ENCODE measurements at places on chromosomes 5 and 9.

GRCh38 chr5:100576217-100576751 lies 41.1 kb downstream of the FAM174A start:
- H3K27me3 ChIP-seq, result no peaks in the 10 kb centered on the region
- DNase-seq, result no peak
- no peak overlapping the region for H3K27ac ChIP-seq
- H3K36me3 ChIP-seq, result no peaks in the 10 kb centered on the region

- H3K4me3 ChIP-seq, result peak within 1 kb of the TSS; percentile 26
- H3K27ac ChIP-seq, result no peak within 1 kb of the TSS
- DNase-seq, result peak; percentile 78
- peaks cover 4% of the 10 kb centered on the region for H3K4me1 ChIP-seq
- H3K36me3 ChIP-seq, result no peaks in the 10 kb centered on the region
Measured at GRCh38 chr9:127122176-127123063, at the start of gene ANGPTL2. TSS of gene ANGPTL2 (minus strand) at chr9:127122635. CDS start at chr9:127108731, 13,904 bp downstream.

- H3K27ac ChIP-seq, result no peak overlapping the region
- no peak for DNase-seq
- no peaks in the 10 kb centered on the region for H3K36me3 ChIP-seq
- no peak overlapping the region for H3K4me3 ChIP-seq
- H3K4me1 ChIP-seq, result no peaks in the 10 kb centered on the region
Measured at GRCh38 chr5:98016771-98017170, 756.7 kb upstream of the RGMB start.

DNA sequence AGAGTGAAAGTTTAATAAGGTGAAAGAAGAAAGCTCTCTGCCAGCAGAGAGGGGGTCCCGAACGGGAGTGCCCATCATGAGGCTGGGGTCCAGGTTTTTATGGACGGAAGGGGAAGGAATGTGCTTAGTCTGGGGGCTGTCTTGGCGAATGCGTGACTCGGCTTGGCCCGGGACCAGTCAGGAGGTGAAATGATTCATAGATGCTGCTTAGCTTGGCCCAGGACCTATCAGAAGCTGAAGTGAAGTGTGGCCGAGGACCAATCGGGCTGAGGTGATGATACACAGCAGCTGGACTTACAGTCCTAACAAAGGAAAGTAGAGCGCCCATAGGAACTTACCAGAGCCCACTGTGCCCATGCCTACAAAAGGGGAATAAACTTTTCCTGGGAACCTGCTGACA lies 3.9 kb upstream of the FKTN start:
- no peak for DNase-seq
- H3K4me1 ChIP-seq, result peaks cover 2% of the 10 kb centered on the region
- H3K27me3 ChIP-seq, result no peaks in the 10 kb centered on the region
- no peaks in the 10 kb centered on the region for H3K36me3 ChIP-seq
- no peak overlapping the region for H3K27ac ChIP-seq
- no peak overlapping the region for H3K4me3 ChIP-seq

GRCh38 chr9:72289401-72289800 lies 75.6 kb downstream of the ZFAND5 start:
- H3K27ac ChIP-seq, result no peak overlapping the region
- no peaks in the 10 kb centered on the region for H3K4me1 ChIP-seq
- no peaks in the 10 kb centered on the region for H3K36me3 ChIP-seq
- H3K27me3 ChIP-seq, result no peaks in the 10 kb centered on the region

DNA sequence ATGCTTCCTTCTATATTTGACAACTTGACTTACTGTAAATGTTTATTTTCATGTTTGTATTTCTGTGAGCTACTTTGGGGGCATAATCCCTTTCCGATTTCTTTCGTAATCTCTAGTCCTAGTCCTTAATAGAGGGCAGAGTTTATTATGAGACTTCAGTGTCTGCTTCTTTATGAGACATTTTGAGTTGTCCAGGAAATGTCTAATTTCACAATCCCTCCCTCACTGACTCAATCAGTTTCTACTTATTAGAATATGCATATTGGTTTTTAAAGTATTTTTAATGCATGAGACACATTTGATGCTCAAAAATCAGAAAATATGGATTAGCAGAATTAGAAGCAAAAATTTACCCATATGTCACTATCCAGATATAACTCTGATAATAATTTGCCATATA lies 160.9 kb downstream of the FOCAD start:
- no peaks in the 10 kb centered on the region for H3K27me3 ChIP-seq
- H3K4me3 ChIP-seq, result no peak overlapping the region
- DNase-seq, result no peak
- no peaks in the 10 kb centered on the region for H3K36me3 ChIP-seq

GRCh38 chr9:1995084-1995483 lies 20.1 kb upstream of the SMARCA2 start:
- H3K27ac ChIP-seq, result no peak overlapping the region
- DNase-seq, result no peak
- no peaks in the 10 kb centered on the region for H3K36me3 ChIP-seq
- H3K4me1 ChIP-seq, result peaks cover 4% of the 10 kb centered on the region
- no peak overlapping the region for H3K4me3 ChIP-seq

DNA sequence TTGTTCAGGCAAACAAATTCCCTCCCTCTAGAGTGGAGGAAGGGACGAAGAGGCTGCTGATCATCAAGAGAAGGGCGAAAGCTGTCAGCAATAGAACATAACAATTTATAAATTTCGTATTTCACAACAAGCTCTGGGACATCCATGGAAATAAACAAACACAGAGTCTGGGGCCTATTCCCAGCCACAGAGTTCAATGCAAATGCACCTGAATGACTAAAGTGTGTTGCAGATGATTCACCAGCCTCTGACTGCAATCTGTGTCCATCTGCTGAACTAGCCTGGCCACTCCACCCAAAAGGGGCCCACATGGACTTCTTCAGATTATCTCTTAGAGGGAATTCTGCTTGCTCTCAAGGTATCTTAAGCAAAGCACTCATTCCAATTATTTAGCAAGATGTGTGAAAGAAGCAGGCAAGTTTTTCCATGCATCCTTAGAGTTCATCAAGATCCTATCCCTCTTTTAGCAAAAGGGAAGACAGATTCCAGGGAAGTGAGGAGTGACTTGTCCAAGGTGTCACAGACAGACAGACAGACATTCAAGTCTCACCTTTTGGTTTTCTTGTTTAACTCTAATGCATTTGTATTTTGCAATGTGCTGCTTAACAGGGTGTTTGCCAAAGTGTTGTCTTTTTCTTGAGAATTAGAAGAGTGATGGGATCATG lies 307.8 kb upstream of the PAPPA start:
- H3K4me1 ChIP-seq, result peaks cover 1% of the 10 kb centered on the region
- no peaks in the 10 kb centered on the region for H3K36me3 ChIP-seq
- H3K4me3 ChIP-seq, result no peak overlapping the region
- no peak for DNase-seq
- H3K27ac ChIP-seq, result no peak overlapping the region
- H3K27me3 ChIP-seq, result no peaks in the 10 kb centered on the region

DNA sequence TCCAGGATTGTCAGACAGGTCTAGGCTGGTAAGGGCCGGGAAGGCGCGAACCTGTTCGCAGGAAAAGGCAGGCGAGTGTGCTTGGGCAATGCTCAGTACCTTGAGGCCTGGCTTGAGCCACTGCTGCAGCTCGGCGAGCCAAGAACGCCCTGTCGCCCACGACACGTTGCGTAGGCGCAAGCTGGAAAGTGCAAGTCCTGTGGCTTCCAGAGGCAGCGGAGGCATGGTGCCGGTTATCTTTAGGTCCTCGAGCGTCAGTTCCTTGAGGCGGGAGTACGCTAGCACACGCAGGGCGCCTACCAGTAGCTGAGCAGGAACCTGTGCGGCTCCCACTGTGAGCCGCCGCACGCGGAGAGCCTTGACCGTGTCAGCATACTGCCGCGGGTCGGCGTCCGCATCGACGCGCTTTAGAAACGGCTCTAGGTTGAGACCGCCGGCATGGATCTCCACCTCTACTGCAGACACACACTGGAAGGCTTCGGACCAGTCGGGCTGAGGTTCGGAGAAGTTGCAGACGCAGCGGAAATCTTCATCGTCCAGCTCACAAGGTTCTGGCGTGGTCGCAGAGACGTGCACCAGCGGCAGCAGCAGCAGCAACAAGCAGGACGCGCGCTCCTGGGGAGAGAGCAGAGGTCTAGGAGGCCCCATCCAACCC lies 482 bp downstream of the CD14 start:
- no peak overlapping the region for H3K27ac ChIP-seq
- no peak for DNase-seq
- H3K4me3 ChIP-seq, result peak overlapping the region; percentile 29
- peaks cover 29% of the 10 kb centered on the region for H3K27me3 ChIP-seq

GRCh38 chr9:133058071-133058470 lies 3.7 kb upstream of the CEL start:
- no peaks in the 10 kb centered on the region for H3K27me3 ChIP-seq
- no peak for DNase-seq
- no peak overlapping the region for H3K4me3 ChIP-seq
- peaks cover 31% of the 10 kb centered on the region for H3K36me3 ChIP-seq

GRCh38 chr5:448766-449090 lies 5.8 kb downstream of the EXOC3 start:
- H3K4me3 ChIP-seq, result no peak overlapping the region
- H3K27me3 ChIP-seq, result no peaks in the 10 kb centered on the region
- H3K36me3 ChIP-seq, result peaks cover 34% of the 10 kb centered on the region
- DNase-seq, result no peak
- peaks cover under 1% of the 10 kb centered on the region for H3K4me1 ChIP-seq

- no peak for DNase-seq
- no peaks in the 10 kb centered on the region for H3K36me3 ChIP-seq
- H3K4me1 ChIP-seq, result peaks cover 1% of the 10 kb centered on the region
- H3K4me3 ChIP-seq, result no peak overlapping the region
Measured at GRCh38 chr9:134734270-134734669, 92.7 kb downstream of the COL5A1 start.

- H3K36me3 ChIP-seq, result no peaks in the 10 kb centered on the region
- no peak overlapping the region for H3K4me3 ChIP-seq
- no peak for DNase-seq
- H3K4me1 ChIP-seq, result no peaks in the 10 kb centered on the region
Measured at GRCh38 chr5:93328833-93329232, 252.2 kb downstream of the NR2F1-AS1 start.

DNA sequence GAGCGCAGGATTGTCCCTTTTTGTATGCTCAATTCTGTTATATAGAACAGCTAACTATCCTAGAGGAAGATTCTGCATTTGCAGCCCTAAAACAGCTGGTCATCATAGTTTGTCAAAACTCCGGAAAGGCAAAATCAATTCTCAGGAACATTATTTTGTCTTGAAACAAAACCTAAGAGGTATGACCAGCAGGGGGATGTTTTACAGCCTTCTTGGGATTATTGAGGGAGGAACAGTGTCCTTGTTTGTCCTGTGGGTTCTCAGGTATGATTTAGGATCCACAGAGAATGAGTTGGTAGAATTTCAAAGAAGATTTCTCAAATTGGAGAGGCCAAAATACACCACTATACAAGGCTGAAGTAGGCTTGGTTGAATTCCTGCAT lies 136.4 kb downstream of the ZSWIM6 start:
- no peak overlapping the region for H3K27ac ChIP-seq
- H3K27me3 ChIP-seq, result no peaks in the 10 kb centered on the region
- DNase-seq, result no peak

GRCh38 chr9:133144142-133144903 lies 19.4 kb downstream of the GBGT1 start:
- peak overlapping the region; percentile 24 for H3K4me3 ChIP-seq
- no peak for DNase-seq
- no peak overlapping the region for H3K27ac ChIP-seq
- no peaks in the 10 kb centered on the region for H3K27me3 ChIP-seq
- H3K4me1 ChIP-seq, result peaks cover 4% of the 10 kb centered on the region

- no peak overlapping the region for H3K27ac ChIP-seq
- no peak for DNase-seq
- no peaks in the 10 kb centered on the region for H3K27me3 ChIP-seq
- H3K36me3 ChIP-seq, result no peaks in the 10 kb centered on the region
- no peak overlapping the region for H3K4me3 ChIP-seq
Measured at GRCh38 chr5:93322974-93323860, 257.8 kb downstream of the NR2F1-AS1 start.

DNA sequence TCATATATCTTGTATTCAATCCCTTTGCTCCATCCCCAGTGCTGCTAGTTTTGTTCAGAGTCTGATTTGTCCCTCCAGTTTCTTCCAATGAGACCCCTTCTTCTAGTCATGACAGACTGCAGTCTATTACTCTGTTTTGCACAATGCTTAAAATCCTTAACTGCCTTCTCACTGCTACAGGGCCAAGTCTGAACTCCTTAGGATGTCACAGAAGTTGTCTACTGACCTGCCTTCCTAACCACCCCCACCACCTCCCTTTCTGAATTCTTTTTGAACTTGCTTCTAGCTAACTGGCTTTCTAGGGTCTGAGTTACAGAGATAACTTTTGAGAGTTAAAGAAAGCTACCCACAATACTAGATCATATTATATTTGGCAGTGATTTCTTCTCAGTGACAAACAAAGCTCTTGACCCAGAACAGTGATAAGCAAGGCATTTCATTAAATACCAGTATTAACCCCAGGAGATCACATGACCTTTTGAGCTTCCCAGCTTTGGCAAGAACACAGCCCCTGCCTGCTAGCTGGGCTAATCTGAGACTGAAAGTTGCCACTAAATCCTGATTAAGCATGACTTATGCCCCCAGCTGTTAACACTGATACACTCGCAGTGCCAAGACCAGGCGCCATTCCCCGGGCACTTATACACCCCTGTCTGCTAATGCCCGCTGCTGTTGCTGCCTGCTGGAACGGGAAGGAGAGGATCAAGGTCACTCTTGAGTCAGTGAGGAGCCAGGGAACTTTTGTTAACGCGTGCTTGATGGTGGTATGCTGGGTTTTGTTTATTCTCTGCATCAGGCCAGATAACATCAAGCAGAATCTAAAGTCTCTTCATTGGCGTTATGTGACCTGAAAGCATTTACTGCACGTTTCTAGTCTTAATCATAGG lies 36.4 kb upstream of the ADAMTSL1 start:
- no peaks in the 10 kb centered on the region for H3K27me3 ChIP-seq
- no peak overlapping the region for H3K4me3 ChIP-seq
- 0 out of 2 replicates have a peak, but pooled peaks cover 1% of the 10 kb centered on the region for H3K4me1 ChIP-seq
- H3K36me3 ChIP-seq, result no peaks in the 10 kb centered on the region

DNA sequence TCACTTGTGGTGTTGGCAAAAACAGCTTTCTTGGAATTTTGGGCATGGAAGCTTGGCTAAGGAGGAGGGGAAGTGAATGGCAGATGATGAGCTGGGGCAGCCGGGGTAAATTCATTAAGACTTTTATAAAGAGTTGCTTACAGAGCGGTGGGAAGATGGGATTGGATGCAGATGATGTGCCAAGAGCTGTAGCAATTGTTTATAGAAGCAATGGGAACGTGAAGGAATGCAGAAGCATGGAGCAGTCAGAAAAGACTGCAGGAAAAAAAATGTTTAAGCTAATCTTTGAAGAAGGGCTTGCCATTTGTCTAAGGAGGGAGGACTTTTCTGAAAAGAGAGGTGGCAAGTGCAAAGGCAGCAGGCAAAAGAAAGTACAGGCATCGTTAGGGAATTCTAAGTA lies 86.6 kb upstream of the SHISAL2B start:
- H3K4me1 ChIP-seq, result no peaks in the 10 kb centered on the region
- no peak for DNase-seq
- no peaks in the 10 kb centered on the region for H3K36me3 ChIP-seq
- H3K4me3 ChIP-seq, result no peak overlapping the region

GRCh38 chr5:760363-761058 lies 24.0 kb downstream of the ZDHHC11B start:
- H3K27ac ChIP-seq, result no peak overlapping the region
- H3K4me1 ChIP-seq, result no peaks in the 10 kb centered on the region
- no peak overlapping the region for H3K4me3 ChIP-seq
- no peak for DNase-seq
- H3K36me3 ChIP-seq, result no peaks in the 10 kb centered on the region
- no peaks in the 10 kb centered on the region for H3K27me3 ChIP-seq

All from iPS DF 6.9 (cell line).